ENCODE measurements at places on chromosomes 12 and 14.

DNA sequence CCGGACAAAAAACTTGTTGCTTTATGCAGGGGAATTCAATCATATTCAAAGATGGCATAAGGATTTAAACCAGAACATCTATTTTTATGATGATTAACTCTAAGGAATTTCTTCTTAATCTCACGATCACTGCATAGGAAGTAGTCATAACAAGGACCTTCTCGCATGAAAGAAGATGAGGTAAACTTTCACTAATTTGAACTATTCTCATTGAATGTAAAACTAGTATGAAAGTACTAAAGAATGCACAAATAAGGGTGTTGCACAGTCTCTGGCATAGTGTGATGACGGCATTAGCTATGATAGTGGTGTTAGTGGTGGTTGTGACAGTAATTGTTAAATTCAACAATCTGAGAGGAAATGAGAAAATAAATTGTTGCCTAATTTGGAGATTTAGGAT is 280.0 kb downstream of the SLC6A15 start:
- DNase-seq: no peak

DNA sequence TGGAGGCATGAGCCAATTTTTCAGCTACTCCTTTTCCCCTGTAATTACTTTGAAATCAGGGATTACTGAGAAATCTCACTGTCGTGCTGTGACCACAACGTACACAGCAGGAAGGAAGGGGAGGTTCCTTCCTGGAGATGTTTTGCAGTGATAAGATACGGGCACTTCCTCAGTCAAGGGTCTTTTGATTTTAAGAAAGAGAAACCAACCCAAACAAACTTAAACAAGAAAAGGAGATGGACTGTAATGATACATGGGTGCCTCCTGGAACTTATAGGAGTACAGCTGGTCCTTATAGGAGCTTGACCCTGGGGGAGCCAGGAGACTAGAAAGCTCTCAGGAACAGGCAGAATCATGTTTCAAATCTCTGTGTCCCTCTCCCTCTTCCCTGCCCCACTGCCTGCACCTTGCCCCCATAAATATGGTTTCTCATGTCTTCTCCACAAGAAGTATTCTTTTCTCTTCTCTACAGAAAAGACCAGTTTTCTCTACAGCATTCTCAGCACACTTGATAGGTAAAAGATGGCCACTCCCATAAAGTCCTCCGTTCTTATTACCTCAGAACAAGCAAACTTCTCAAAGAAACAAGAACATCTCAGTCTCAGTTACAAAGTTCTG is 281.1 kb upstream of the AMIGO2 start:
- no peak for DNase-seq

- DNase-seq: no peak
Observed at GRCh38 chr14:95330591-95331370, 11.1 kb upstream of the CLMN start.

DNA sequence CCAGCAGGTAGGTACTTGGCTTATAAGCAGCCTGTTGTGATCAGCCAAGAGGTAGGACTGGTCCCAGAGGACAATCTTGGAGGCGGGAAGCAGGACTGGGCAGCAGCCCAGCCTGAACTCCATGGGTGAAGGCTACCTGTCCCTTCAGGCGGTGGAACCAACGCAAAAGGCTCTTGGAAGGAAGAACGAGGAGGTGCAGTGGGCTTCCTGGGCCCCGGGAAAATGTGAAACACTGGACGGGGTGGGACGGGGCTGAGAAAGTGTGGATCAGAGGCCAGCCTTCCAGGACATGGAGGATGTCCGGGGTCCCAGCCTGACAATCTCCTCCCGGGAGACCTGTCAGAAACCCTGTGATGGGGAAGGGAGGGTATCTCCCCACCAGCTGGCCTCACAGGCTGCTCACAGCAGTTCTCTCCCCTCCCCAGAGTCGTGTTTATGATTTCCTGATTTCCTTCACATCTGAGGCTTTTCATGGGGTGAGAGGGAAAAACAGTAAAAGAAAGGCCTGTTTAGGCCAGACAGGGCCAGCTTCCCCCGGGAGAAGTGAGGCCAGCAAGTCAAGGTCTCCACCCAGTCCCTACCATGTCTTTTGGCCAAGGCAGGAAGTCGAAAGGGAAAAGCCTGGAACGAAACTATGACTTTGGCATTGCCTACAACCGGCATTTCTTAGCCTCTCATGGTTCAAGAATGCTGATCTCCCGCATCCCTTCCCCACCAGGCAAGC is 11.3 kb downstream of the CMKLR1 start:
- DNase-seq: no peak

DNA sequence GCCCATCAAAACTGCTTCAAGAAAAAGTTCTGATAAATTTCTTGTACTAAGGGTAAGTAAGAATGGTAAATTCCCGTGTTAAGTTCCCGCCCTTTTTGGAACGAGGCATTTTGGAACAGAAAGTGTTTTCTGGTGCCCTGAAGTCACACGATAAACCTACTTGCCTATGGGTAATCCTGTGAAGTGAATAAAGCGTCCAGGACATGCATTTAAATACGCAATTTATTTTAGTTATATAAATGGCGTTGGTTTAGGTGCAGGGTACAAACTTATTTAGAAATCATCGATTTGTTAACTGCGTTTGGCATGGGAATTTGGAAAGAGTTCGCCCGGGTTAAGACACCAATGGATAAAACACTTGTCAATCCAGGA is 715 bp upstream of the RAP1B start:
- DNase-seq: no peak

DNA sequence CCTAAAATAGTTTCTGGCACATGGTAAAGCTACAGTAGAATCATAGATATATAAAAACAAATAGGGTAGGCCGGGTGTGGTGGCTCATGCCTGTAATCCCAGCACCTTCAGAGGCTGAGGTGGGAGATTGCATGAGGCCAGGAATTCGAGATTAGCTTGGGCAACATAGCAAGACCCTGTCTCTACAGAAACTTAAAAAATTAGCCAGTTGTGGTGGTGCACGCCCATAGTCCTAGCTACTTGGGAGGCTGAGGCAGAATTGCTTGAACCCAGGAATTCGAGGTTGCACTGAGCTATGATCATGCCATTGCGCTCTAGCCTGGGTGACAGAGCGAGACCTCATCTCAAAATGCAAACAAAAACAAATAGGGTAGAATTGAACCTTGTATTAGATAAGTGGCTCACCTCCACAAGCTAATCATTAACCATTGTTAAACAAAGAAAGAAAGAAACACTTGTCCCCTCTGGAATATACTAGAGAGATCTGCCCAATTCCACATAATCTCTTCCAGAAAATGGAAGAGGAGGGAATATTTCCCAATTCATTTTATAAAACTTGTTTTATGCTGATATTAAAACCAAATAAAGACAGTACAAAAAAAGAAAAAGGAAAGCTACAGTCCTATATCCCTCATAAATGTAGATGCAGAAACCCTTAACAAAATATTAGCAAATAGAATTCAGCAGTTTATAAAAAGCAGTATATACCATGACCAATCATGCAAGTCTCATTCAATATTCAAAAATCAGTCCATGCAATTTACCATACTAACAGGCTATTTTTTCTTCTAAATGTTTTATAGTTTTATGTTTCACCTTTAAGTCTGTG is 22.7 kb upstream of the DHRS2 start:
- no peak for DNase-seq

GRCh38 chr12:119314290-119314689 is 20.2 kb upstream of the CCDC60 start:
- no peak for DNase-seq

DNA sequence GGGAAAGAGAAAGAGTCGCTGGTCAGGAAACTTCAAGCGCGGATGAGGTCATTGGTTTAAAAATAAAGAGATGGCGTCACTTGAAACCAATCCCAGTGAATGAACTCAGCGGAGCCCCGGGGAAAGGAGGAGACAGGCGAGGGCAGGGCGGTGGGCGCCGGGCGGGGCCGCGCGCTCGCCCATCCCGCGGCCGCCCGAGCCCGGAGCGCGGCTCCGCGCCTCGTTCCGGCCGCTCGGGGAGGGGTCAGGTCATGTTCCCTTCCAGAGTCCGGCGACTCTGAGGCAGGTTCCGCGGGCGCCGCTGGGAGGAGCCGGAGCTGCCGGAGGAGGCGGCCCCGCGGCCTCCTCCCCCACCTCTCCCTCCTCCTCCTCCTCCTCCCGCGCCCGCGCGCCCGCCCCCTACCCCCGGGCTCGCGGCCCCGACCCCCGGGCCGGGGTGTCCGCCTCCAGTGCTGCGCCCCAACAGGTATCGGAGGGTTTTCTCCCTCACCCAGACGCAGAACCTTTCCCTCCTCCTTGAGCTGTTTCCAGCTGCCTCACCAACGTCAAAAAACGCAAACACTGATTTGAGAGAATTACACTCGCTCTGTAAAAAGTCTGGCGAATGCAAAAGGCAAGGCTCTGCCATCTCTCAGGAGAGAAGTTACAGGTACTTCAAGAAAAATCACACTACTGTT is at the start of gene DUSP16:
DUSP16 (minus strand) TSS at position 279 of the 677 bp plus-strand sequence. CDS start 41,765 bp downstream, outside the sequence.
- DNase-seq: peak; percentile 96

- DNase-seq: no peak
Observed at GRCh38 chr14:95045106-95045701, 112.1 kb downstream of the DICER1 start.

DNA sequence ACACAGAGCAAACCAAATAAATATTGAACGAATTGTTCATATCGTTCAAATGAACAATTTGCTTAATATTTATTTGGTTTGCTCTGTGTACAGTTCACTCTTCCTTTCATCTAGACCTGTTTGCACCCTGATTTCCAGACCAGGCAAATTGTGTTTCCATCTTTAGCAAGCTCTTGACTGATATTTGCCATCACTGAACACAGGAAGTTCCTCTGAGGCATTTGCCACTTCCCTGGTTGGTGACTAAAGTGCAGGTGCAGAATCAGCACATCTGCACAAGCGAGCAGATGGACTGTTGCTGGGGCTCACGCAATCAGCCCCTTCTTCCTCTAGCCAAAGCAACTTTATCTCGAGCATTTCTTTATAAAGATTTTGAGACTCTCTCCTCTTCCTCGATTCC is 112.9 kb downstream of the DAAM1 start:
- DNase-seq: no peak

DNA sequence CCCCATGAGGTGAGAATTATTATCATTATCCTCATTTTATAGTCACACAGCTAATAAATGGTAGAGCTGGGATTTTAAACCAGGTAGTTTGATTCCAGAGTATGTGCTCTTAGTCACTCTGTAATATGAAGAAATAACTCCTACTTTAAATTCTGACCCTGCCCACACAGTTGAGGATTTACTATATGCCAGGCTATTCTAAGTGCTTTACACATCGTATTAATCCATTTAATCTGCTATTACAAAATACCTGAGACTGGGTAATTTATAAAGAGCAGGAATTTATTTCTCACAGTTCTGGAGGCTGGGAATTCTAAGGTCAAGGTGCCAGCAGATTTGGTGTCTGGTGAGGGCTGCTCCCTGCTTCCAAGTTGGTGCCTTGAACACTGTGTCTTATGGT is 19.6 kb upstream of the WIF1 start:
- no peak for DNase-seq

DNA sequence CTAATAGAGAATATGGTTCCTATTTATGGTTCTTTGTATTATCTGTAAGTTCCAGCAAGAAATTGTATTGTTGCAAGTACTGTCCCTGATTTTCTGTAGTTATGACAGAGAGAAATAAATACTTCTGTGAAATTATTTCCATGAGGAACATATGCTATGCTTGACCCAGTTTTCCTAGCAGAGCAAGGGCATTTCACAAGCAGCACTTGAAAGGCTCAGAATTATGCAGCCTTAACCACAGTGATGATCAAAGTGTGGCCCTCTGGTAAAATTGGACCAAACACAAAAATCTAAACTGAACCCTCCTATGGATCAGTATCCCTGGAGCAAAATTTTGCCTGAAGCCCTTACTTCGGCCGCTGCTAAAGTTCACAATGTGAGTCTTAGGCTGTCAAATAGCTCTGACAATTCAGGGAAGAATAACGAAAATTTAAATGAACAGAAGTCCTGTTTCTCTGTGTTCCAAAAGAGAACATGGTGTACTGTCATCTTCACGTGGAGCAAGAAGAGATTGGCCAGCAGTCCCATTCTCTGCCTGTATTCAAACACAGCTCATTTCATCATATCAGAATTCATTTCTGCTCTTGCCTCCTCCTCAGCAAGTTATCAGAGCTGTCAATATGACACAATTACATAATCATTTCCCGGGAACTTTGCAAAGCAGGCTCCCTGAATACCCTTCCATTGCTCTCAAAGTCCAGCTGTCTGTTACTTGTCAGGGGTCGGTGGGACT is 471.9 kb downstream of the RPS29 start:
- no peak for DNase-seq

GRCh38 chr12:27688671-27689070 is 7.6 kb upstream of the REP15 start:
- DNase-seq: no peak

DNA sequence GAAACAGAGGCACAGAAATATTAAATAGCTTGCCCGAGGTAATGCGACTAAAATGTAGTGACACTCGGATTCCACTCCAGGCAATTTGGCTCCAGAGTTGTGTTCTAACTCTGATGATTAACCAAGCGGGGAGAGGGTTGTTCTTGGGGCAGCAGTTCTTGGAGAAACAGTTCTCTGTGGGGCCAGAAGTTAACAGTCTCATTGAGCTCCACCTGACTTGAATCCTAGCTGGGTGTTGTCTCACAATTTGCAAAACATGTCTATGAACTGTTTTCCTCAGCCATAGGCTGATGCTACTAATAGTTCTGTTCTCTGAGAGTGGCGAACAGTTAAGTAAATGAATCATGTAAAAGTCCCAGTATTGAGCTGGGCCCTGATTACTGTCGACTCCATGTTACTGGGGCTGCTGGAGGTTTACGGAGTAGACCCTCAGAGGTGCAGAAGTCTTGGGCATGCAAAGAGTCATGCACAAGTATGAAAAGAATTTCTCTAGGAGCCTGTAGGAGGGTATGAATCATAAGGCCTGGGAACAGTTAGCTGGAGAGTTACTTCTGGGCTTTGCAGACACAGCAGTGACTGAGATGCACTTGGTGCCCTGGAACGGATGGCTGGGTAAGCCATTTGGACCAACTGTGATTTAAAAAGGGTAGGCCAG is 15.4 kb upstream of the NIN start:
- no peak for DNase-seq

DNA sequence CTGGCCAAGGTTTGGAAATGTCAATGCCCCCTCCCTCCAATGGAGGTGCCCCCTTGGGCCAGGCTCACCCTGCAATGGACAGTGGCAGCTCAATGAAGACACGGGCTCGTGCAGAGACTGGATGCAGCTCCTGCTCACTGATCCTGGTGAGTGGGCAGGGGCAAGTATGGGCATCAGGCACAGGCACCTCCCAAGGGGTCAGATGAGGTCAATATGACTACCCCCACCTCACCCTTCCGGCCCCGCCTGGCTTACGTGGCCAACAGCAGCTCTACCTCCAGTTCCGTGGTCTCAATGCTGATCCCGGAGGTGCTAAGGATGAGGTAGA is 13.6 kb downstream of the ITGA7 start:
- DNase-seq: peak; percentile 14

DNA sequence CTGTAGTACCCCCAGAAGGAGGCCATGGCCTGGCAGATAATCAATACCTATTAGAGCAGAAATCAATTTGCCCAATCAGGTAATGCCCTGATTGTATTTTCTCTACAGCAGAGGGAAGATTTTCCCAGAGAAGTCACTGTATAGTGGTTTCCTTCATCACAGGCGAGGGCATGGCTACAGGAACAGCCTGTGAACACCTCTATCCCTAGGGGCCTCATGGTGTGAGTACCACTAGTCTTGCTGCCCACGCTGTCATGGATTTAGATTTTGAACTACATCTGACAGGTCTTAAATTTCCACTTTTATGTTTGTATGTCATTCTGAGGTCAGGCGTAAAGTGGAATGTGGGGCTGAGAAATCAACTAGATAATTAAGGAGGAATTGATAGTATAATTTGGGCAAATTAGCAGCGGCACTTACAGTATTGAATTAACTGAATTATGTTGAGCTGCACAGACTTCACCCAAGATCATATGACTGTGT is 42.4 kb upstream of the STXBP6 start:
- no peak for DNase-seq
